ENCODE measurements at places on chromosomes 3 and 15.

DNA sequence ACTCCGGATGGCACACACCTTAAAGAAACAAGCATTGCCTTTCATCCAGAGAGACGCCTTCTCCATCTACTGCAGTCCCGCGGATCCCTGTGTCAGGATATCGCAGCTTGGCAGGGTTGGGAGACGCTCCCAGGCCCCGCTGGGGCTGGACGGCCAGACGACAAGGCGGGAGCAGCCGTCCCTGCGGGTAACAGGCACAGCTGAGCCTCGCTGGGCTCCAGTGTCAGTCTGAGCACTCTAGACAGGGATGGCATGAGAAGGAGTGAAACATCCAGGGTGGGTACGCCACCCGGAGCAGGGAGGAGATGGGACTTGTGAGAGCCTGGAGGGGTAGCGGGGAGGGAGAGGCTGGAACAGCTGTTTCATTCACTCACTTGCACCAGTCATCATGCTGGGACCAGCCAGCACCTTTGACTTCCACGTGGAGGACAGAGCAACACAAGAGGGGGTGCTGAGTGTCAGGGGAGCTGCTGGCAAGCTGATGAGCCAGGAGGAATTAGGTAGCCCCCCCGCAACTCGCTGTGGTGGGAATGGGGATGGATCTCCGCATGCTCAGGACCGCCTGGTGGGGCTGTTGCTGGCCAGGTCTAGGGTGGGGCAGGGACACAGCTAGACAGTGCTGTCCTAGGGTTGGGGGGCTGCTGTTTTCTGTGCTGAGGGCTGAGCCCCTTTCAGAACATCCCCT, 31.6 kb upstream of the SNRPA1 start:
- DNase-seq: no peak

- DNase-seq: no peak
These were observed 50.4 kb upstream of the DCLK3 start for GRCh38 chr3:36814776-36815175.

DNA sequence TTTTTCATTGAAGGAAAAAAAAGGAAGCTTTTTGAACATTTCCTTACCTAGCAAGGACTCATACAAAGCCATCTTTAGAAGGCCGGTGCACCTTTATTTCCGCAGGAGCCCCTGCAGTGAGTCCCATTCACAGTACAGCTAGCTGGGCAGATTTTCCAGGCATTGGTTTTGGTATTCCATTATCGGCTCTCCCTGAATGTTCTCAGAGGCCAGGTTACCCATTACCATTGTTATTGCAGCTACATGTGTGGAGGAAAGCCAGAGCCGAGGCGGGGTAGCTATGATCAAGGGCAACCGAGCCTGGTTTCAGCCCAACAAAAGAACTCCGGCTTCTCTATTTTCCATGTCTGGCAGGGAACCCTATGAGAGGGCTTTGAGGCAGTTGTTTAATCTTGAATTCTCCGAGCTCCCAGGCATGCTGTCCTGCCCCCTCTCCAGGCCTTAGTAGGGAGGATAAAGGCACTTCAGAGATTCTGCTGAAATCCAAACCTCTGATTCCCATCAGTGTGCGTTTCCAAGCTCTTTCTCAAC, 100.3 kb downstream of the LRRK1 start:
- no peak for DNase-seq

GRCh38 chr3:142022381-142022780, 127.0 kb downstream of the TFDP2 start:
- DNase-seq: no peak

DNA sequence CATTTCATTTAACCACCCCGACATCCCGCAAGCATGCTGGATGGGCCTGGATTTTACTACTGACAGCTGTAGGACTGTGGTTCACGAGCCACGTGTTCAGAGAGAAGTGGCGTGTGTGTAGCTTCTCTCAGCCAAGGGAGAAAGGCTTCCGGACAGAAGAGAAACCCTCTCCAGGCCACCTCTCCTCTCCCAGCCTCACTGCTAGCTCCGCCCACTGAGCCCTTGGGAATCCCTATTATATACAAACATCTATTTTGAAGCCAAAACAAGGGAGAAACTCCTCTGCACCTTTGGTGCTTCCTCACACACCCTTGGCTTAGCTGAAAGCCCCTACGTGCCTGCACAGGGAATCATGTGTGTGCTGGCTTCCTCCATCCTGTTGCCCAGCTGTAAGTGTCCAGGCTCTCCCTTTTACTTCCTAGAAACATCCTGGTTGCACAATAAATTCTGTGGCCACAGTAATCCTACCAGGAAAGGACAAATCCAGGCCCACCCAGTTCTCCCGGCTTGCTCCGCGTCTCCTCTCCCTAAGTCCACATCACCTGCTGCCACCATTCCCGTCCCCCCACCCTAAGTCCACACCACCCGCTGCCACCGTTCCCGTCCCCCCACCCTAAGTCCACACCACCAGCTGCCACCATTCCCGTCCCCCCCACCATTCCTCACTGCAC, 30.5 kb downstream of the PCSK6 start:
- DNase-seq: no peak

GRCh38 chr3:170680593-170680992, 94.7 kb upstream of the SLC7A14 start:
- DNase-seq: no peak

DNA sequence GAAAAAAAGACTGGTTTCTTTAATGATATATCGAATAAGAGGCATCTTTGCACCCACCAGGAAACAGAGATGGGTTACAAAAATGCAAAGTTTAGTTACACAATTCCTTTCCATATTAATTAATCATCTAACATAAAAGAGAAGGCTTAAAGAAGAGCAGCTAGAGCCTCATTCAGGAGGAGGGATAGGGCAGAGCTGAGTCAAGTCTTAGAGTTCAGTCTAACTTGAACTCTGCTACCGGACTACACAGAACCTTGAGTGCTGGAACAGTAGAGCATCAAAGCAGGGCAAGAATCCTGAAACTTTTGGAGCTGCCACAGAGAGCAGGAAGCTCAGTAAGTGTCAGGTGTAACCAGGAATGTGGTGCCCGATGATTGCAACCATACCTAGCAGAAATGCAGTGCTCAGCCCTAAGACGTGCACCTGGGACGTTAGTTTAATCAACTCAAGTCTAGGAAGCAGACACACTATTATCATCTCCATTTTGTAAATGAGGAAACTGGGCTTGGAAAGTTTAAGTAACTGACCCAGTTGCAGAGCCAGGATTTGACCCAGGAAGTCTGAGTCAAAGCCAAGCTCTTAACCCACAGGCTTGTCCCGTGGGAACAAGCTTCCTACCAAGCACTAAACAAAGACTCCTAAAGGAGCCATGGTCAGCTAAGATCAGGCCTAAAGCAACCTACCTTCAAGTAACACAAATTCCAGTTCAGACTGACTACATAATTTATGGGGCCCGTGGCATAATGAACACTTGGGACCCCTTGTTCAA, 187.4 kb downstream of the FOXP1 start:
- no peak for DNase-seq

DNA sequence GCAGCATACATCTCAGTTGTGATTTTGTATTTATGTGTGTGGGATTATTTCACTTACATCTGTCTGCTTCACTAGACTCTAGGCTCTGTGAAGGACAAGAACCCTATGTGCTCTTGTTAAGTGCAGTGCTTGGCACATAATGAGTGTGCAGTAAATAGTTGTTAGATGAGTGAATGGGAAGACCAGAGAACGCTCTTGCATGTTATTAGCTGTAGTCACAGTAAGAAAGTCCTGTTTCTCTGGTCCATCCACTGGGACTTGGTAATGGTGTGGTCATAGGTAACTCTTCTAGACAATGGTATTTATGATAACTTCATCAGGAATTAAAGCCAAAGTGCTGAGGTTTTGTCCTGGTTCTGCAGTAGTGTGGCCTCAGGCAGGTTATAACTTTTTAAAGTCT, 1.4 kb upstream of the AQP9 start:
- no peak for DNase-seq

- no peak for DNase-seq
These were observed 47.1 kb downstream of the IDH2 start for GRCh38 chr15:90055182-90055581.

DNA sequence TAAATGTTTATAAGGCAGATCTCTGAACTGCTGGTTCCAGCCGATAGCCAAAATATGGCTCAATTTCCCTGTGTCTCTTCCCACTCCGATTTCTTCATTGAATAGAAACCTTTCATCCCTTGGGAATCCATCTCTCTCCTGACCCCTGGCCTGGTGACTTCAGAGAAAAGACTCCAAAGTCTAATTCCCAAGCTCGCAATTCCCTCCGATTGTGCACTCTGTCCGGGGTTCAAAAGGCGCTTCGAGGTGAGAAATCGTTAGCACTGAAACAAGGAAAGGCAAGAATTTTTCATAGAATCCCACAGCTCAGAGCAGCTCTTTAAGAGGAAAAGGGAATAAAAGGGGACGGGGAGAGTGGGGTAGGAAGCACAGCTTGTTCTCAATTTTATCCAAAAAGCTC, 18.4 kb upstream of the RAD18 start:
- DNase-seq: no peak

GRCh38 chr15:101522091-101522490, 32.6 kb upstream of the PCSK6 start:
- DNase-seq: no peak

All from GM18507 (cell line).